ENCODE measurements at places on chromosomes 3 and 15.

DNA sequence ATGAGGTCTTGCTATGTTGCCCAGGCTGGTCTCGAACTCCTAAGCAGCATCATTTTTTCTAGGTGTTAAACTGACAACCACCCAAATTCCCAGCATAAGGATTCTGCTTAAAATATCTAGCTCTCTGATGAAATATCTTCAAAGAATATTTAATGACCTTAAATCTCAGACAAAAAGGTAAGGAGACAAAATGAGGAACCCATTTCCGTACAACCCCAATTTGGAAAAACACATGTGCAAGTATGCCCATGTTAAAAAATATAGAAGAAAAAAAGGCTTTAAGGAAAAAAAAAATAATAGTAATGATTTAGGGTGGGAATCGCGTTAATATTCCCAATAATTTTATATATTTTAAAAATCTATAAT lies 1.4 kb upstream of the SACM1L start:
- no peak for DNase-seq

DNA sequence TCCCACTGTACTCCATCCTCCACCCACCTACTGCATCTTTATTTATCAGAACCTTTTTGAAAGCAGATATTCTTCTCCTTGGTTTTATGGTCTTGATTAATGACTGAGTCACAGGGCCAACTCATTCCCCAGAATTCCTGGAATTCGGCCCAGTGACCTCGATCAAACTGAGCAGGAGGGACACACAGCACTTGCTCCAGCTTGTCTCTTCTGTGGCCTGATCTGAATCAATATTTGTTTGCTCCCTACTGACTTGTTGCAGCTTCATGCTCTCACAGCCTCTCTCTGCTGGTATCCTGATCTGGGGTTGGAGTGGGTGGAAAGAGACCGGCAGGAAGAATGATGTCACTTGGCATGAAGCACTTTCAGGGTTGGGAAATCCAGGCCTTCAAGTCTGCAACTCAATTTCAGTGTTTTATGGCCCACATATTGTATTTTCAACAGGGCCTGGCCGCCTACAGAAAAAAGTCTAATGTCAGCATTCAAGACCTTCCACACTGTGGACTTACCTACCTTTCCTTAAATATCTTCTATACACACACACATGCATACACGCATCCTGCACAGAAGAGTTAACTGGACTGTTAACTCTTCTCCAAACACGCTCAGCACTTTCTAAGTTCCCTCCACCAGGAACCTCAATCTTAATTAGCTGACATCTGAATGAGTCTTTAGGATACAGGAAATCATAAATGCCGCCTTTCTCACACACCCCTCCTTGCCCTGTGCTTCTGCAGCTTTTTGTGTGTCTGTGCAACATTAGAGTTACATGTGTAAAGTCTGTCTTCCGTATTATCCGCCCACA lies 4.6 kb downstream of the ANXA2 start:
- DNase-seq: no peak

GRCh38 chr3:146948186-146948585 lies 343.0 kb upstream of the PLSCR5 start:
- DNase-seq: no peak

GRCh38 chr3:74173090-74173489 lies 441.4 kb downstream of the CNTN3 start:
- no peak for DNase-seq

- no peak for DNase-seq
Measured at GRCh38 chr15:56217341-56217740, 26.3 kb downstream of the RFX7 start.

DNA sequence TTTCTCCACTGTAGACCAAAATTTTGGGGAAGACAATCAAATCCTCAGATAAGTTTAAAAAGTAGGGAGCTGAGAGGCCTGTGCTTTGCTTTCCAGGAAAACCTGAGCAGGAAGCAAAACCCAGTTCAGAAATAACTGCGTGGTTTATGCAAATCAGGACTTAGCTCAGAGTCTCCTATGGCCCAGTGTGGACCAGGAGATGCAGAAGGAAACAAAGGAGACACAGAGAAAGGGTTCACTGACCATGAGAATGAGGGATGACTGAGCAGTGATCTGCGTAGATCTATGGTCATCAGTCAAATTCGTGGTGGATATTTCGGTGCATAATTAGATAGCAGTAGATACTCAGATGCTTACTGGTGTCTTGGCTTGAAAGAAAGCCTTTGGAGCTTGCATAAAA lies 196.6 kb downstream of the TPRG1 start:
- DNase-seq: no peak

DNA sequence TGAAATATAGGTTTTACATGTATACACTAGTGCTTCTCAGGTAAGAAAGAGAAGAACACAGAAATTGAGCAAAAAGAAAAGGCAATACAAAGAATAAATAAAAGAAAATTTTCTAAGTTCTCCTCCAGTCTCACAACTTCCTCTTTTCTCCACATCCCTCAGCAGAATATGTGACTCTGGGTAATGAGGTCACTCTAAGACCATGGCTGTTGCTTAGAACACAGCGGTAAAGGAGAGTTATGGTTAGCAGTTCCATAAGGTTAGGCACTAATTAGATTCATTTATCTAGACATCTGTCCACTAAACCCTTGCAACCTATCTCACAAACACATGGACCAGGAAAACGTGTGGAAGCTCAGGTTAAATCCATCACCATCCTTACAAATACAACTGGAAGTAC lies 47.9 kb downstream of the IGSF11 start:
- DNase-seq: no peak

DNA sequence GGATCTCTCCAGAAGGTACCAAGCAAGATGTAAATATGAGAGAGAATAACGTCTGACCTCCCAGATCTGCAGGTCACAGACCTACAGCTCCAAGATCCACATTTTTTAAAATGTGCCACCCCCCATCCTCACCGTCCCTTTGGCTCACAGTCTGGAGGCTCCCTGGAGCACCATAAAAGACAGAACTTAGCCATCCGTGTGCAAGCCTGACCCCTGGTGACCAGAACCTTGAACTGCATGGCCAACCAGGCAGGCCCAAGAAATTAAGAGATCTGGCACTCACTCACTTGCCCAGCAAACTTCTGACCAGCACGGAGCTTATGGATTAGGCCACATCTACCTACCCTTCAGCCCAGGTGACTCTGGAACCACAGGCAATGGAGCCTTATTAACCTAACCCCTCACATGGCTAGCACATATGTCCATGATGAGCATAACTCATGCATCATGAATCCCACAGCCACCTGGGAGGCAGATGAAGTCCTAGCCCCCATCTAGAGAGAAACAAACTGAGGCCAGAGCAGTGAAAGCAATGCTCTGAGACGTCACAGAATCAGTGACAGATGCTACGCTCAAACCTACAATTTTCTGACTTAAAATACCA lies 275.3 kb downstream of the UACA start:
- peak; percentile 69 for DNase-seq

- no peak for DNase-seq
Measured at GRCh38 chr3:151034303-151034702, 51.2 kb upstream of the MED12L start.

DNA sequence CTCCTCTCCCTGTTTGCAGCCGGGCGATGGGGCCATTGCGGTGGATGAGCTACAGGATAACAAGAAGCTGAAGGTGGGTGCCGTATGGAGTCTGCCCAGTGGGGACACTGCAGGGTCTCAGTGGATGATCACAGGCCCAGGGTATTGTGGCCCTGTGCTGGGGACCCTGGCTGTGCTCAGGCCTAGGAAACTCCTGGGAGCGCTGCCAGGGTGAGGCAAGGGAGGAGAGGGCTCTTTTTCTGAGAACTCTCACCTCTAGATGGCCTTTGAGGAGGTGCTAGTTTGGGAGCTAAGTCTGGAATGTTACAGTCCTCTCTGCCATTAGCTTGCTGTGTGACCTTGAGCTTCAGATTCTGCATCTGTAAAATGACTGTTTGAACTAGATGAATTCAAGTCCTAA lies 16.4 kb downstream of the SLC24A1 start:
- no peak for DNase-seq

GRCh38 chr15:58590236-58590635 lies 158.4 kb downstream of the LIPC start:
- DNase-seq: no peak

- DNase-seq: no peak
Measured at GRCh38 chr15:35306361-35306981, 221.4 kb upstream of the NANOGP8 start.

GRCh38 chr15:80580536-80581260 lies 114.4 kb upstream of the ABHD17C start:
- DNase-seq: no peak

GRCh38 chr3:133077688-133078087 lies 39.5 kb downstream of the TMEM108 start:
- DNase-seq: no peak

DNA sequence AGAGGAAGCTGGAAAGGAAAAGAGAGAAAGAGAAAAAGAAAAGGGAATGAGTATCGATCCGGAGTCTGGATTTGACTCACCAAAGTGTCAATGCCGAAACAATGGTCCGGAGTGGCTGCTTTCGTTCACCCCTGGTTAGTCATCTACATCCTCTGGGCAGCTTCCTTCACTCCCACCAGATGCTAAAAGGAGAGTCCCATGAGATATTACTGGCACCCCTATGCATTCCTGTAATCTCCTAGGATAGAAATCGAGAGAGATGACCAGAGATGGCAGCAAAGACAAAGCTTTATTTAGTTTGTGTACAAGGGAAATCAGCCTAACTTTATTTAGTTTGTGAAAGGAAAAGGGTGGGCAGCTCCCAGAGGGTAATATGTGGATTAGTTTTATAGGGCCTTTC lies 622.2 kb downstream of the ZPLD1 start:
- no peak for DNase-seq

- DNase-seq: no peak
Measured at GRCh38 chr3:136792556-136793330, 26.2 kb upstream of the SLC35G2 start.

DNA sequence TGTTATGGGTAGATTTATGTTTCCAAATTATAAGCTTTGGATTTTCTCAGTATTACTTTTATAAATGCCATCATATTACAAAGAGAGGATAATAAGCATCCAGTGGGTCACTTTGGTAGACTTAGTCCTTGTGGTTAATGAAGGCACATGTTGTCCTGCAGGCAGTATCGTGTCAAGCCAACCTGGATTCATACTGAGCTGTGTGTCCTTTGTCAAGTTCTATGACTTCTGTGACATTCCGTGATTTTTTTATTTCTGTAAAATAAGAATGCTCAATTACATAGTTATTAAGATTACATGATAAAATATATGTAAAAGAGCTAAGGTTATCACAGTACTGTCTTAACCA lies 257.7 kb downstream of the RBMS3 start:
- DNase-seq: no peak

- DNase-seq: no peak
Measured at GRCh38 chr3:170999737-171000242, 26.7 kb downstream of the SLC2A2 start.

DNA sequence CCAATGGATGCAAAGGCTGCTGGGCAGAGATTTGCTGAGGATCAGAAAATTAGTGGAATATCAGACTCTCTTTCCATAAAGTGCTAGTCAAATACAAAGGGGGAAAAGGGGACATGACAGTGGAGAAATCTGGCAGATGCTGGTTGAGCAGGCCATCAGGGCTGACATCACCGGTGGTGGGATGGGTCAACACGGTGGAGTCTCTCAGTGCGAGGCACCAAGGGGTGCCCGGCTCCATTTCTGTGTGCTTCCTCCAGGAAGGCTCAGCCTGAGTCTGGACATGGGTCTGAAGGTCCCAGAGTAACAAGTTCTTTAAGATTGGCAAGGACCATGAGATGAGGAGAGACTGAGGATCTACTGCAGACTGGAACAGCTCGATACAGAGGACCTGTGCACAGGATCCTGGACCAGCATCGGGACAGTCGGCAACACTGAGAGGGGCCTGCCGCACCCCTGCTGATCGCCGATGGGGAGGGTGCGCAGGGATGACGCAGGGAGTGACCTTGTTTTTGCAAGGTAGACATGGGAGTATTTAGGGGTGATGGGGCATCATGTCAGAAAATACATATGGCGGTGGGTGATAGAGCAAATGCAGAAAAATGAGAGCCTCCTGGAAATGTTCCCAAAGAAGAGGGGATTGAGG lies 92.7 kb downstream of the SEC22A start:
- no peak for DNase-seq

GRCh38 chr3:147392625-147392946 lies 13.8 kb downstream of the ZIC4 start:
- DNase-seq: no peak

DNA sequence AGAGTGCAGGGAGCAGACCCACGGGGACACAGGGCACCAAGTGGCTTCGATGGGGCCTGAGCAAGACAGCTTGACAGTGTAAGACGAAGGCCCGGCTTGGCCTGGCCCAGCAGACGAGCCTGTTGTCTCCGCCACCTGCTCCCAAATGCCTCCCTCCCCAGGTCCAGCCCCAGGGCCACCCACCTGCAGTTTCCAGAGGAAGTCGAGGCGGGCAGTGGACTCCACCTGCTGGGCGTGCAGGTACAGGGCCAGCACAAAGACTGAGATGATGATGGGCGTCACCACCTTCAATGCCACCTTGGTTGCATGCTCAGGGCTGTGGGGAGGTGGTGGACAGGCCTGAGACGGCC lies 94.1 kb downstream of the SEC22A start:
- no peak for DNase-seq

DNA sequence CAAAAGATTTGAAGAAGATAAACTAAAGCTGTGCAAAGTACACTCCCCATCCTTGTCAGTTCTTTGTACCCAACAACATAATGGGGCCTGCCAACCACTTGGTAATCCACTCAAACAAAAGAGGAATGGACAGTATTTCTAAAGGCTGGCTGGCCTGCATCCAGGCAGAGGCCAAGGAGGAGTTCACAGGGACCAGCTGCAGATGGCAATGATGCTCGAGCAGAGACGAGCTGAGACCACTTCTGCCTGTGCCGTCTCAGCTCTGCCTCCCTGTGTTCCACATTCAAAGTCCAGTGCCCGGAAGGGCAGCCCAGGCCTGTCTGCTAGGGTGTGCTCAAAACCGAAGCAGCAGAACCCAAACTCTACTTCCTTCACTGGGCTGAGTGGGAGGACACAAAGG lies 14.3 kb downstream of the CXCR6 start:
- DNase-seq: no peak

DNA sequence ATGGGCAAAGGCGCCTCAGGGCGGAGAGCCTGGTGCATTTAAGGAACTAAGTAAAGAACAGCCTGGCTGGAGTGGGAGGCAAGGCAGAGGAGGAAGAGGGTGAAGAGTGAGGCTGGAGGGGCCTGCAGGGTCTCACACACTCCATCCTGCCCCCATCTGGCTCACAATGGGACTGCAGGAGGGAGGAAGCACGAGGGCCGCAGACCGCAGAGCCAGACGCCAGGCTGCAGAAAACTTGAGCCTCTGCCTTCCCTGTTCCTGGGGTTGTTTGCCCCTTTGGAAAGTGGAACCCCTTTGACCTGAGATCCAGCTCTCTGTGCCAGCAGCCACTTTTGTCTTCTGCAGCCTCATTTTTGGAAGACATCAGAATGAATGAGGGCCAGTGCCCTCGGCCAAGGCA lies 138.0 kb downstream of the SRGAP3 start:
- no peak for DNase-seq

- no peak for DNase-seq
Measured at GRCh38 chr3:151379083-151379734, 5.3 kb downstream of the P2RY12 start.
